Right hindlimb (tissue), 1 donor: ENCODE measurements at places on chromosomes 6 and 20.

DNA sequence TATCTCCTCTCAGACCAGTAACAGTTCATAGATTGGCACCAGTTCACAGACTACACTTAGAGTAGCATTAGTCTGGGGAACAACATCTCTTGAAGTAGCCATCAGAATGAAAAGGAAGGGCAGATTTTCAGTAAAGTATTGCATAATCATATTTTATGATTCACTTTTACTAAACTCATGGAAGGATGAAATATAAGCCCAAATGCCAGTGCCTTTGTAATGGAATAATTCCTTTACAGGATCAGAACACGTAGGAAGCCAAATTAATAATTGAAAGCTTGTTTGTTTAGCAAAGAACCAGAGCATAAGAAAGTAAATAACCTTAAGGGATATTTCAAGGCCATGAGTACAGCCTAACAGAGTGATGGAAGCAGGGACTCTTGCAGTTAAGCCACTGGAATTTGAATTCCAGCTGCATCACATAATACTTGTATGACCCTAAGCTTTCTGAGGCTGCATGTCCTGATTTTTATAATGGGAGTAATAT is 11.4 kb upstream of the LOC128125822 start:
- DNase-seq: no peak

- no peak for DNase-seq
Observed at GRCh38 chr6:70107852-70108629, 194.8 kb downstream of the COL9A1 start.

DNA sequence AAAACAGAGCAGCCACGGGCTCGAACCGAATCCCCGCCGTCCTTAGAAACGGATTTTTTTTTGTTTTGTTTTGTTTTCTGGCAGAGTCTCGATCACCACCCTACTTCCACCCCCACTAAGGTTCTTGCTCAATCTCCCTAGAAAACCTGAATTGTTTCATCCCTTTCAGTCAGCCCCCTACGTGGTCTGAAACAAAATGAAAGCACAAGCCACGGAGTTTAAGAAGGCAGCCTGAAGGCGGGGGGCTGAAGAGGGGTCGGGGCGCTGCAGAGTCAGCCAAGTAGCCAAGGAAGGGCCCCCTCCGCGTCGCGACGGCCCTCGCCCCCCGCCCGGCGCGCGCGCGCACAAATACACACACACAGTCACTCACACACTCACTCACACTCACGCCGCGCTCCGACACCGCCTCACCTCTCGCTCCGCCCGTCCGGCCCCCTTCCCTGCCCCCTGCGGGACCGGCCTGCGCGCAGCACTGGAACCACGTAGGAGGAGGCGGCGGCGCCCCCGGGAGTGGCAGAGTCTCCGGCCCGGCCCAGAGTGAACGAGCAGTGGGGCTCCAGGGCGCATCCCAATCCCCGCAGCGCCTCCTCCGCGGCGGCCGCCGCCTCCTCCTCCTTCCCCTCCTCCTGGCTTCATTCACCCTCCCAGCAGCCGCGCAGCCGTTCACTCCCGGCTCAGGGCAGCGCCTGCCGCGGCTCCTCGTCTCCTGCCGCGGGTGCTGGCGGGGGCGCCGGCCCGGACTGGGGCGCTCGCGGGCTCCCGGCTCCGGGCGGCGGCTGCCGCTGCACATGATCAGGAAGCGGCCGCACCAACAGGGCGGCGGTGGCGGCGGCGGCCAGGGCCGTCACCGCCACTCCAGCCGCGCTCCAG is 1.4 kb downstream of the ATXN1 start:
- peak; percentile 93 for DNase-seq

DNA sequence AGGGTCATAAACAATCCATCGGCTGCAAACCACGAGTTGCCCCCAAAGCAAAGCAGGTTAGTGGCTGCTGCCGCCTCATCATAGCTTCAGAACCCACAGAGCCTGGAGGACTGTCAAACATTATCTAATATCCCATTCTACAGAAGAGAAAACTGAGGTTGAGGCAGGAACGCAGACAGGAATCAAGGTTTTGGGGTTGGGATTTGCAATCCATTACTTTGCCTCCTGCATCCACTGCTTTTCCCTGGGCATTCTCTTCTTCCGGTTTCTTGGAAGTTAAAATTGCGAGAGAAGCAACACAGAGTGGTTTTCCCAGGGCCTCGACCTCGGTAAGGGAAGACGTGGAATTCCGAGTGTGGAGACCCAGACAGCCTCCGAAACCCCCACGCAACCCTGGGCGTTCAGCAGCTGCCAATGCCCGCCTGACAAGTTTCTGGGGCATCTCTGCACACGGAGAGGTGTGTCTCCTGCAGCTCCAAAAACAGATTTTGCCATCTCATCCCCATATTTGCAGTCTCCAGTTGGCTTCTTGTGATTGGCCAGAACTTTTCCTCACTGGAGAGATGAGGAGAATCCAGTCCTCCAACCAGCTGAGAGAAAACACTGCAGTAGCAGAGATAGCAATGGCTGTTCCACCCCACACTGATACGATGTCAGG is 45.5 kb upstream of the SNAP25 start:
- DNase-seq: no peak

DNA sequence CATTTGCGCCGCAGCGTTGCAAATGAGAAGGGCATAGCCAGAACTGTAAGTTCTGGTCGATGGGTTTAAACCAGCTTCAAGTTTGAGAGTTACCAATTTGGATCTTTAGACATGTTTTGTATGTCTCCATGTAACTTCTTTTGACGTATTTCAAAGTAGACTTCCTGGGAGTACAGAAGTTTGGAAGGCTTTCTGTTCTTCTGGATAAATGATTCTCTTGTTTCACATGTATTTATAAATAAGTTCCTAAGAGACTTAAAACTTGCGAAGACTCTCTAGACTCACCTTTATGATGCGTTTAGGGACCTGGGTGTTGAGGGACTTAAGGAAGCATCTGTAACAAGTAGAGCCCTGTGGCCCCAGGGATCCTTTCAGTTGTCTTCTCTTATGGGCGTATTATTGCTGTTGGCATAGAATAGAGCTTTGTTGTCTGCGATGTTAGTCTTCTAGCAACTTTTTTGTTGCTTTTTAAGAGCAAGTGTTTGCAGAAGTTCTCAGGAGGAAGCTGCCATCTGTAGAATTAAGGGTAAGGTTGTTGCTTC is 1.3 kb downstream of the CDYL start:
- DNase-seq: no peak

- DNase-seq: no peak
Observed at GRCh38 chr20:32366380-32366779, 8.2 kb downstream of the ASXL1 start.

- DNase-seq: no peak
Observed at GRCh38 chr6:66897576-66897975, 1190.5 kb upstream of the EYS start.

DNA sequence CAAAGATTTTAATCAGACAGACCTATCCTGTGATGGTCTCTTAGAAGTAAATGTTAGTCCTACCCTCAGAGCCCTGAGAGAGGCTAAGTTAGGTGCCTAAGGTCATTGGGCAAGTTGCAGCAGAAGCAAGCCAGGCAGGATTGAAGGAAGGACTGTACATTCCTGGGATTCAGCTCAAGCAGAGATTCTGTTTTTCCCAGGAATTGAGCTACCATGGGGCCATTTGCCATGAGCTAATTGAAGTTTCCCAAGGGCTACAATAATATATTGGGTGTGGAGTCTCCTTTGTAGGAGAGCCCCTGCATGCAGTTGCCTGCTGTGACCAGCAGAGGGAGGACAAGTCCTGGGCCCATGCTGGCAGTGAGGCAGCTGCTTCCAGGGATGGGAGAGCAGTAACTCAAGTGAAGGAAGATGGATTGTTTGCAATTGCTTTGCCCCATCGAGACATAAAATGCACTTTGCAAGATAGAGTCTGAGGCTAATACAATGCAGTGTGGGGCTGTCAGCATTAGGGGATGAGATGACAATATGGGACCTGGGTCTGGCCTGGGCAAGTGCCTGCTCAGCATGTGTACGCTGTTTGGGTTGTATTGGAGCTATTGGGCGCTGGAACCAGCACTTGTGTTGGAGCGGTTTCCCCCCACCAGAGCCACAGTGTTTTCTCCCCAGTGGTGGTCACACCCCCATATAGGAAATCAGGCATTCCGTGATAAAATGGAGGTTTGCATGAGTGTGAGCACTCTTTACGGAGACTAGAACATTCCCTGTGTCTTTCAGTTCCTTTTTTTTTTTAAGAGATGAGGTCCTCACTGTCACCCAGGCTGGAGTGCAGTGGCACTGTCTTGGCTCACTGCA is 27.9 kb downstream of the DNMT3B start:
- DNase-seq: peak; percentile 78

DNA sequence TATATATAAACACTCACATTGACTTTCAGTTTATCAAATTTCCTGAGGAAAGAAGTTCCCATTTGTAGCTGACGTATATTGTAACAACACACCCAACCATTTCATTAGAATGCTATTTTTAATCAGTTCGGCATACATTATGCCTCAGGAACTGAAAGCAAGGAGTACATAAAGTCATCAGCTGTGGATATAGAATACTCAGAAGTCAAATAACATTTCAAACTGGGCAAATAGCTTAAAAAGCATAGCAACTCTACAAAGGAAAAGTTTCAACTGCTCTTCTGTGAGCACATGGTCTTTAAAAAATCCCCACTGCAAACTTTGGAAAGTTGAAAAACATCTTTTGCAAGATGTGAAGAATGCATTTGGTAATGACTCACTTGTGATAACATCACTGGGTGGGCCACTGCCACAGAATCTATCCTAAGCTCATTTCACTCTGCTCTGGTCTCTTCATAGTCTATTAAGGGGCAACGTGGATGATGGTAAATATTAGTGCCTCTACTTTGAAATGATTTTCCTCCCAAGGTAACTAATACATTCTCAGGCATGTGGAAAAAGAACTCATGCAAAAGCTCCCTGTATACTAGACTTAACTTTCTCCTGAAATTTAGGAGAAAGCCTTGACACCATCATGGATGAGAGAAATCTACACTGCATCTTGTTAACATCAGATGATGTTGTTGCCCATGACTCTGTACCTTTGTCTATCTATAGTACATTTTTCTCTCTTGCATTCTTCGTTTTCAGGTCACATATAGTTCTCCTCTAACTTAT is 49.2 kb downstream of the FYN start:
- DNase-seq: no peak

- DNase-seq: no peak
Observed at GRCh38 chr6:104613416-104614001, 246.2 kb downstream of the HACE1 start.

DNA sequence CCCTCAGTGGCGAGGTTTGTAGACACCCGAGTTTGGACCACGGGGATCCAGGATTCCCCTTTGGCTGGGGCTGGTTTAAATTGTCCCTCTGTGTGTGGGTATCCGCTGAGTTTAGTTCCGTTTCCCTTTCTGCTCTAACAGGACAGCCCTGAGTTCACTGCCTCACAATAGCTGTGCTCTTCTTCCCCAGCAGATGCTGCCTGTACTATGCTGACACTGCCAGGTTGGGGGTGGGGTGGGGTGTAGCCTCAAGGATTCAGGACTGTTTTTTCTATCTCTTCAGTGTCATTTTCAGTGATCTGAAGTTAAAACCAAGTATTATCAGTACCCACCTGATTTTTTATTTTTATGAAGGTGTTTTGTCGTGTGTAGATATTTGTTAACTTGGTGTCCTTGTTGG is 655.0 kb downstream of the COL12A1 start:
- DNase-seq: no peak
